CD8-positive, alpha-beta memory T cell (primary cell): ENCODE measurements at places on chromosomes 5 and 9.

DNA sequence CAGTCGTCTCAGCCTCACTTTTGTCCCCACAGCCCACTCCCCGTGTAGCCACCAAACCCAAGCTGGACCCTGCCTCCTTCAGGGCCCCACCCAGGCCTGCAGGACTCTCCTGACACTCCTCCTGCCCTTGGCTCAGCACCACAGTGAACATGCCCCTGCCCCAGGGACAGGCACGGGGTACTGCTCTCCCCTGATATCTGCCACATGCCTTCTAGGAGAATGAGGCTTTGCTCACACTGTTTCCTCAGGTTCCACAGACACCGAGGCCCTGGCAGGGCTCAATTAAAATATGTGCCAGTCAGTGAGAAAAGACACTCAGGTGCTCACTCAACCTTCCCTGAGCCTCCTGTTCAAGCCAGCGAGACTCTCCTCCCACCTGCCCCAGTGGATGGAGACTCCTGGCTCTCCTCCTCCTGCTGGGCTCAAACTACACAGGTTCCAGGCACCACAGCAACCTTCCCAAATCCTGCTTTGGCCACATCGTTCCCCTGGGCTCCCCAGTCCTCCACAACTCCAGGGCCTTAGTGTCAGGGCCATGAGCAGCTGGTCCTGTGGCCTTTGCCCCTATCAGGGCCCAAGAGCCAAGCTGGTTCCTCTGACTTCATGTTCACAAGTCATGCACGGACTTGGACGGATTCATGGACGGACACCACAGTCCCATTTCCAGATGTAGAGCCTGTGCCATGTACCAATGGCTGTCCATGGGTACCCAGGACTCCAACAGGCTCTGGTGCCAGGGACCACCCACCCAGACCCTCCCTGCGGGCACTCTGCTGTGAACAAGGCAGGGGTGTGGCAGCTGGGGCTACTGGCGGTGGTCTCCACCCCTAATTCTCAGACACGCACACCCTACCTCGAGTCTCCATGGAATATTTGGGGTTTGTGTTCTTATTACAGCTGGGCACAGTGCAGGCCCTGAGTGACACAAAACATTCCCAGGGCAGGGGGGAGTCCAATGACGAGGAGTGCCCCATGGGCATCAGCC is 36.6 kb downstream of the BICD2 start:
- H3K36me3 ChIP-seq = peaks cover 6% of the 10 kb centered on the region
- no peaks in the 10 kb centered on the region for H3K27me3 ChIP-seq
- DNase-seq = no peak
- H3K27ac ChIP-seq = no peak overlapping the region

GRCh38 chr9:16031486-16031885 is 478.6 kb downstream of the CCDC171 start:
- H3K36me3 ChIP-seq = no peaks in the 10 kb centered on the region
- H3K27me3 ChIP-seq = no peaks in the 10 kb centered on the region
- no peak overlapping the region for H3K27ac ChIP-seq
- DNase-seq = no peak

DNA sequence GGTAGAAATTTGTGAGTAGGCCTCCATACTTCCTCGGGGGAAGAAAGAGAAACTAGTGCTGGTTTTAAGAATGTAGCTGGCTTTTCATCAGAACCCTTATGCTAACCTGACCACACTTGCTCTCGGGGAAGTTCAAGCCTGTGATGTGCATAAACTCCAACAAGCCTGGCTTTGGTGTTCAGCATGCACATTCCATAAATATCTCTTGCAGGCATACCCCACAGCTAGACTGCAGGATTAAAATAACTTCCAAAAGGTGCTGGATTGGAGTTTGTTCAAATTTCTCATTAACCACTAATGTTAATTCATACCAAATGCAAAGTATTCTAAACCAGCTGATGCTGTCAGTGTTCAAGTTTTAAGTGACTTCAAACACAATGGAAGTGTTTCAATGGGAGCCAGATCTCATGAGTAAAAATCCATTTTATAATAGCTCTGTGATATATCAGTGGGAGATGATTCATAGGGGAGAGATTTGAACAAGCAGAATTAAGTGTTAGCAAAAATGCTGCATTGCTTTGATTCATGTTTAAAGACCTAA is 79.4 kb downstream of the NPR3 start:
- H3K4me3 ChIP-seq = no peak overlapping the region
- no peaks in the 10 kb centered on the region for H3K27me3 ChIP-seq
- H3K36me3 ChIP-seq = no peaks in the 10 kb centered on the region
- no peak overlapping the region for H3K27ac ChIP-seq
- H3K4me1 ChIP-seq = no peaks in the 10 kb centered on the region
- no peak for DNase-seq

GRCh38 chr5:23411994-23412393 is 95.4 kb upstream of the PRDM9 start:
- H3K36me3 ChIP-seq = no peaks in the 10 kb centered on the region
- no peaks in the 10 kb centered on the region for H3K4me1 ChIP-seq
- no peak for DNase-seq
- no peak overlapping the region for H3K27ac ChIP-seq
- H3K4me3 ChIP-seq = no peak overlapping the region
- H3K27me3 ChIP-seq = no peaks in the 10 kb centered on the region
